Kidney epithelial cell (primary cell): ENCODE measurements at places on chromosomes 1 and 21. TPM values are rescaled to one million over a fixed set of nuclear protein-coding genes. Genes with fewer than 3 reads are reported as not detected.

GRCh38 chr21:38965910-38966504, 160.3 kb downstream of the ETS2 start:
- no peak for DNase-seq

DNA sequence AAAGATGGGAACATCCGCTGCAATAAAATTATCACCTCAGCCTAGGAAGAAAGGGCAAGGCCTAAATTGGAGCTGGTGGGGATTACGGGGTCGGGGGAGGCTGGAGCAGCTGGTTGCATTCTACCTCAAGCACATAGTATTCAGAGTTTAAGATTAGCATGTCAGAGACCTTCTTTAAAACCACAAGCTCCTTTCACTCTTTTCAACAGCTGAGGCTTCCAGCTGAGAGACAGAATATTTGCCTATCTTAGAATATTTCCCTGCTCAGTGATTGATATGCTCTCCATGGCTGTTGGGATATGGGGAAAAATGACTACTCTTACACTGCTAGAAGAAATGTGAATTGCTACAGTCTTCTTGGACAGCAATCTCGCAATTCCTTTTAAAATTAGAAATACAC, 248.6 kb downstream of the TBX15 start:
- no peak for DNase-seq

DNA sequence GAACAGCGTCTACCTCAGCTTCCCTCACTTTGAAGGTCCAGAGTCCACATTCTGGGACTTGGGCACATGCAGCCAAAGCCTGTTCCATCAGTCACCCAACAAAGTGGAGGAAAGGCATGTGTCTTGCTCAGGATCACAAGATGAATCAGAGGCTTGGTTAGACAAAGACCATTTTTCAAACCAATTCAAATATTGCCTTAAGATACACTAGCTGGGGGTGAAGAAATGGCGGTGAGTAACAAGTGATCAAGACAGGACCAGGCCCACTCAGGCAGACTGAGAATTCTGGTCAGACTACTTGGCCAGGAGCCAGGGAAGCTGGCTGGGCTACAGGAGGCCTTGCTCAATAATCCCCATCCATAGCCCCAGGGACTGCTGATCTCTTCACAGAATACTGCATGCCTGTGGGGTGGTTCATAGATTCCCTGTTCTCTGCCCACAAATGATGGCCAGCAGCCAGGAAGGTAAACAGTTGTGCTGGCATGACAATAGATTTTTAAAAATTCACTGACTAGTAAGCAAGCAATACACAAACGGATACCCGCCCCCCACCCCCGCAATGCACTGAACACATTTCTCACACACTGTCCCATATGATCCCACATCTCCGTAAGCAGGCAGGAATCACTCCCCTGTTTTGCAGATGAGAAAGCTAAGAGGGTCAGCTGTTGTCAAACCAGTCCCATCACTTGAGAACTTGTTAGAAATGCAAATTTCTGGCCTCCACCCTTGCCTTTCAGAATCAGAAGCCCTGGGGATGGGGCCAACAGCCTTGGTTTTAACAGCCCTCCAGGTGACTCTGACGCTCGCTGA, 27.2 kb downstream of the ERI3 start:
- peak; percentile 99 for DNase-seq

DNA sequence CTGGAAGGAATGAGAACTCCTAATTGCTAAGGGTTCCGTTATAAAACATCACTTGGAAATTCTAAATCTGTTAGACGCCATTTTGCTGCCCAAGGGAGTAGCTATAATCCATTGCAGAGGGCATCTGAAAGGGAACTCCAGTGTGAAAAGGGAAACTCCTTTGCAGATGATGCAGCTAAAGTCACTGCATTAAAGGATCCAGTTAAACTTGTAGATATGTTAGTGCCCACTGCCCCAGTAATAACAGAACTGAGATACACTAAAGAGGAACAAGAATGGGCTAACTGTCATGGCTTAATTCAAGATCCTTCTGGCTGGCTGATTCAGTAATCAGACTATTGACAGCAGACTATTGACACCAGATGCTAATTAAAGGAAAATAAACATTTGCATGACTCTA, 81.8 kb upstream of the KIAA0040 start:
- DNase-seq: no peak

- no peak for DNase-seq
Measured at GRCh38 chr1:5937373-5937857, 54.8 kb downstream of the NPHP4 start.

DNA sequence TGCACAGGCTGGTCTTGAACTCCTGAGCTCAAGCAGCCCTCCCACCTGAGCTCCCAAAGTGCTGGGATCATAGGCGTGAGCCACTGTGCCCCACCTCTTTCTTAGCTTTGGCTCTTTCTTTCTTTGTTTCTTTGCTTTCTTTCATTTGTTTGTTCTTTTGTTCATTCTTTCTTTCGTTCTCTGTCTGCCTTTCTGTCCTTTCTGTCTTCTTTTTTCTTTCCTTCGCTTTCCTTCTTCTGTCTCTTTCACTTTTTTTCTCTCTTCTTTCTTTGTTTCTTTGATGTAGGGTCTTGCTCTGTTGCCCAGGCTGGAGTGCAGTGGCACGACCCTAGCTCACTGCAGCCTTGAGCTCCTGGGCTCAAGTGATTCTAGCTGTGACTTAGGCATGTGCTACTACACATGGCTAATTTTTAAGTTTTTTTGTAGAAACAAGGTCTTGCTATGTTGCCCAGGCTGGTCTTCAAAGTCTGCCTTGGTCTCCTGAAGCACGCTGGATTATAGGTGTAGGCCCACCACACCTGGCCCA, 18.9 kb downstream of the SOX13 start:
- DNase-seq: no peak

- DNase-seq: no peak
Measured at GRCh38 chr1:213689260-213689659, 298.5 kb upstream of the PROX1 start.

- no peak for DNase-seq
Measured at GRCh38 chr1:47439017-47439818, 1.4 kb downstream of the FOXD2 start.

DNA sequence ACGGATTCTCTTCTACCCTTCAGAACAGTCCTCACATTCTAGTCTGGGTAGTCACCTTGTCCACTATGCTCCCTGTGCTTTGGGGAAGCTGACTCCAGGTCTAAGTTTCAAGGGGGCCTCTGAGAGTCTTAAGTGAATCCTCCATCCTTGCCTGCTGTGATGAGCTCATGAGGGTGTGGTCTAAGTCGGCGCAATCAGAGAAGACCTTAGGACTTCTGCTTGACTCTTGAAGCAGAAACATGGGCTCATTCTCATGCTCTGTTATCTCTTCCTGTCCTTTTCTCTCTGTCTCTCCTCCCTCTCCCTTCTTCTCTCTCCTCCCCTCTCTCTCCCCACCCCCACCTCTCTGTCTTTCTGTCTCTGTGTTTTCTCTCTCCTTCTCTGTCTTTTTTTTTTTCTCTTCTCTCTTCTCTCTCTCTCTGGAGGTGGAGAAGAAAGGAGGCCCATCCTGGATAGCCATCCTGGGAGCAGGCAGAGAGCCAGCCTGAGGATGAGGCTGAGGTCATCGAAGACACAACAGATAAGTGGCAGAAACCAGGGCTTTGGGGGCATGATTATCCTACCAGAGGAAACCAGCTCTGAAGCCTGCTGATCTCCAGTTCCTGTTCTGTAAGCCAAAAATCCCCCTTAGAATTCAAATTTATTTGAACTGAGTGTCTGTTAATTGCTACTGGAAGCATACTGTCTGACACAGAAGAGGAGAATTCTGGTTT, 245.6 kb downstream of the SIPA1L2 start:
- DNase-seq: no peak

- no peak for DNase-seq
Measured at GRCh38 chr1:116690849-116691406, 23.4 kb upstream of the IGSF3 start.

- no peak for DNase-seq
Measured at GRCh38 chr1:56578138-56578962, 1.0 kb downstream of the PLPP3 start.

DNA sequence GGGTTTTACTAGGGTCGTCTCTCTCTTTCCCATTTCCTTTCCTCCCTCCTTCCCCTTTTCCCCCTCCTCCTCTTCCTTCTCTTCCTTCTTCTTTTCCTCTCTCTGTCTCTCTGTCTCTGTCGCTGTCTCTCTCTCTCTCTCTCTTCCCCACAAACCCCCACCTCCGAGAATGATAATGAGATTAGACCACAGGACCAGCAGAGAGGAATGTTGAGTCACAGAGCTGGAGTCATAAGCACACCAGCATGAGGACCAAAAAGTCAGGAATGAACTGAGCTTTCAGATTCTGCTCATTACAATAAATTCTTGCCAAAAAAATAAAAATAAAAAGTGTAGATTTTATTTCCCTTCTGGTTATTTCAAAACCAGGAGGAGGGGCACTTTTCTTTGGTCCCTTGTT, 377.4 kb downstream of the LTN1 start:
- no peak for DNase-seq

GRCh38 chr1:63640633-63641567, 47.7 kb downstream of the PGM1 start:
- no peak for DNase-seq

Gene CD1B
- not detected in 2 replicates for total RNA-seq

Gene MTARC1
- total RNA-seq: 3.5 and 7.7 TPM in 2 replicates

Gene SH2D1B
- not detected in 2 replicates for total RNA-seq

Gene OR2T35
- not detected in 2 replicates for total RNA-seq

Gene GUCA2A
- not detected in 2 replicates for total RNA-seq

Gene ARHGAP30
- total RNA-seq: 0.07 and 0.42 TPM in 2 replicates
